ENCODE measurements at places on chromosomes 1 and 21.

GRCh38 chr1:229091721-229092136 lies 179.2 kb upstream of the RAB4A start:
- DNase-seq: no peak

GRCh38 chr21:30674312-30674711 lies 31.6 kb downstream of the KRTAP20-3 start:
- no peak for DNase-seq

GRCh38 chr1:69321311-69321710 lies 246.4 kb upstream of the LRRC7 start:
- DNase-seq: no peak

DNA sequence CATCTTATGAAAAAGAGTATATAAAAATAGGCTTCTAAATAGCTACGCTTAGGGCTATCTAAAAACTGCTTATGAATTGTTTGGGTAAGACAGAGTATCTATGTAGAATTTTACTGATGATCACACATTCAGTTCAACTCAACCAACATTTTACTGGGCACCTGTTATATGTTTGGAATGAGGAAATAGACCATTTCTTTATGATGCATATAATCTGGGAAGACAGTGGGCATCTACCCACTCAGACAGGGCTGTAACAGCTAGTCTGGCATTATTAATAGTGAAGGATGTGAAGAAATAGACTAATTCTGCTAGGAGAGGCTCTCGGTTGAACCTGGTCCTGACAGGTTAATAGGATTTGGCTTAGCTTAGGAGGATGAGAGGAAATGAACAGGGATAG lies 56.9 kb downstream of the TIAM1 start:
- DNase-seq: no peak

DNA sequence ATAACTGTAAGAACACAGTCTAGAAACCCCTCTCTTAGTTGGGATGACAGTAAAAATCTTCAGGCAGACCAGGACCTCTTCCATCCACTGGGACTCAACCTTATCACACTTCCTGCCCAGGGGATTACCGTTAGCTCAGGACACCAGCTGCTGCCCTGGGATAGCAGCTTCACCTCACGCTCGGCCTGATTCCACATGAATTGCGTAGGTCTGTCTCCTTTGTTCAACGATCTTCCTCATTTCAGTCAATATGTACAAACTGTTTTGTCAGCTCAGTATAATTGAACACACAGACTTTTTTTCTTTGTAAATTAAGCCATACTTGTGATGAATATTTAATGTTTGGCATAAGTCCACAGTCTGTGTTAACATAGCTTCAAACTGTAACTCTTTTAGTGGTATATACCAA lies 290.4 kb downstream of the GRIK1 start:
- DNase-seq: peak; percentile 18

GRCh38 chr21:28928578-28929420 lies 63.9 kb downstream of the LTN1 start:
- DNase-seq: no peak

DNA sequence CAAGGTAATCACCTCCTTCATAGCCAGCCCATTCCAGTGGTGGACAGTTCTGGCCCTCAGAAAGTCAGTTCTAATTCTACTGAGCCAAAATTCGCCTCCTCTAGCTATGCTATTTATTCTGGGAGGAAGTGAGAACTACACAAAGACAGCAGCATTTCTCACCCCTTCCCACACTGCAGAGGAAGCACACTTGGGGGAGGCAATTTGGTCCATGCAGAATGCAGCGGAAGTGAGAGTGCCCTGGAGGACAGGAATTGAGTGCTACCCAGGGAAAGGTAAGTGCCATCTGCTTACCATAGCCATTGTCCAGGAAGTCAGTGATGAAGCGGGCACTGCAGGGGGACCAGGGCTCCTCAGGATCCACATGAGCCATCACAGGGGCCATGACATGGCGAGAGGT lies 3.7 kb downstream of the ADAMTS4 start:
- no peak for DNase-seq

DNA sequence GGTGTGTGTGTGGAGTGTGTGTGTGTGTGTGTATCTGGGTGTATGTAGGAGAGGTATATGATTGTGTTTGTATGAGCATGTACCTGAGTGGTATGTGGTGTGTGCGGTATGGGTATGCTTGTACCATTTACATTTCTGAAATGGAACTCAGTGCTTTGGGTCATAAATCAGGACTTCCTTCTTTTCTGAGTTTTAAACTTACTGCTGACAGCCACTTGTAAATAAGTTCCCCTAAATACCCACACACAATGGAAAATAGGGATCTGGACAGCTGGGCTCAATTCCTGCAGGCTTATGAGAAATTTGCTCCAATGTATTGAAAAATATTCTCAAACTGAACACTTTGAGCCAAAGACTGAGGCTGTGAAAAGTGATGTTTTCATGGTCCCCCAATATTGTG lies 293.6 kb downstream of the HLX start:
- no peak for DNase-seq

GRCh38 chr1:111907321-111907720 lies 82.1 kb downstream of the KCND3 start:
- no peak for DNase-seq

GRCh38 chr21:39845571-39846130 lies 21.6 kb upstream of the PCP4 start:
- DNase-seq: peak; percentile 18

- no peak for DNase-seq
These were observed 4.5 kb downstream of the ZBED6 start for GRCh38 chr1:203799971-203800370.

DNA sequence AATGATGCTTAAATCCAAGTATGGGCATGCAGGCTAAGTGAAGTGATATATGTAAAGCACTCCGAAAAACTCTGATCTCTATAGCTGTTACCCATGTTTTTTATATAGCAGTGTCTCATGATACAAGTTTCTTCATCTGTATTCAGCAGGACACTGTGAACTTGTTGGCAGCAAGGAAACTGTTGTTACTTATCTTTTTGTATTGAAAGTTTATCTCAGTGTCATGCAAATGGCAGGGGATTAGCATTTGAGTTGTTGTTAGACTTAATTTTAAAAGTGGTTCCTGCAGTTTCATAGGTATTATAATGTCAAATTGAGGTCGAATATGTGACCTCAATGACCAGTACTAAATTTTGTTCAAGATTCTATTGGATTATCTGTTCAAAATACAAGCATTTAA lies 47.9 kb downstream of the NCAM2 start:
- no peak for DNase-seq

DNA sequence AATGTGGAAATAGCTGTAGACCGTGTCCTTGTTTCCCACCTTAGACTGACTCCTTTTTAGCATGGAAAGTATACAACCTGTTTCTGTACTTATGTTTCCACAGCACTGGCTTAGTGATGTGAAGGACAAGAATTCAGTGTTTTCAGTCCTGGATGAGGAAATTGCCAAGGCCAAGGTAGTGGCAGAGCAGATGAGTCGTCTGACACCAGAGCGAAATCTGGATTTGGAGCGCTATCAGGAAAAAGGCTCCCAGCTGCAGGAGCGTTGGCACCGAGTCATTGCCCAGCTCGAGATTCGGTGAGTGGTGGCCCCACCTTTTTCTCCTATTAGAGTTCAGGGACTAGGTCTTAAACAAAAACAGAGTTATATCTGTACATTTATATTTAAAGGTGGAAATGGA lies 112.6 kb downstream of the MACF1 start:
- no peak for DNase-seq
